Liver (tissue), 10 donors: ENCODE measurements at places on chromosomes 2 and 18. TPM values are rescaled to one million over a fixed set of nuclear protein-coding genes. Genes with fewer than 3 reads are reported as not detected.
A peak's percentile ranks its signal among the peaks of the same experiment; 100 is the strongest.

GRCh38 chr18:56214706-56215105 is 423.7 kb downstream of the TXNL1 start:
- DNase-seq: no peak

DNA sequence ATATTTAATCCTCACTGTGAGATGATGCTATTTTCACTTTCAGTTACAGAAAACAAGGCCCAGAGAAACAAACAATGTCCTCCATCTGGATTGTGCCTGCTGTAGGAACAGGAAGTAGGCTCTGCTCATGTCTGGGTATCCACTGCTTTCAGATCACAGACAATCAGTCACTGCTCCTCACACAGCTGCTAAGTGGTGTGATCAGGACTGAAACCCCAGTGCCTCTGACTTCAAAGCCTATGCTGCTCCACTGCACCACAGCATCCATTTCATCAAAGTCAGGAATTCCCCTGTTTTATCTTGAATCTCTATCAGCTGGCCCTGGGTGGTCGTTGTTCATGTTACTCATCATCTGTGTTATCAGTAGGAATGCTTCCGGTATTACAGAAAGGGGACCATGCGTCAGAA is 303.8 kb upstream of the TRIB2 start:
- DNase-seq: no peak

DNA sequence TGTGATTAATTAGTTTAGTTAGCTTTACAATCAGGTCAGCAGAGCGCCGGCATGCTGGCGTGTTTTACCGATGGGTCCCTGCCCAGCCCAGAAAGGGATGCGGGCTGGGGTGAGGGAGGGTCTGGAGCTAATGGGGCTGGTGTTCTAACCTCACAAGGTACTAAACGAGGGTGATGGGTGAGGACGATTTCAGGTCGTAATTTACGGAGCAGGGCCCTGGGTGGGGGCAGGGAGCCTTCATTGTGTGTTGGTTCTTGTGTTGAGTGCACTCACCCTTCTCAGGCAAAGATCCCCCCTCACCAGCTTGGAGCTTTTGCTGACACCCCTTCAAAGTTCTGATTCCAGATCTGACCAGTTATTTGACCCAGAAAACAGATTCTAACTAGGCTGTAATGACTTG is 39.5 kb downstream of the PTGR3 start:
- no peak for DNase-seq

The KRCC1 gene
- 10.0 TPM for total RNA-seq

GRCh38 chr2:203890733-203891132 is 23.2 kb downstream of the CTLA4 start:
- no peak for DNase-seq

DNA sequence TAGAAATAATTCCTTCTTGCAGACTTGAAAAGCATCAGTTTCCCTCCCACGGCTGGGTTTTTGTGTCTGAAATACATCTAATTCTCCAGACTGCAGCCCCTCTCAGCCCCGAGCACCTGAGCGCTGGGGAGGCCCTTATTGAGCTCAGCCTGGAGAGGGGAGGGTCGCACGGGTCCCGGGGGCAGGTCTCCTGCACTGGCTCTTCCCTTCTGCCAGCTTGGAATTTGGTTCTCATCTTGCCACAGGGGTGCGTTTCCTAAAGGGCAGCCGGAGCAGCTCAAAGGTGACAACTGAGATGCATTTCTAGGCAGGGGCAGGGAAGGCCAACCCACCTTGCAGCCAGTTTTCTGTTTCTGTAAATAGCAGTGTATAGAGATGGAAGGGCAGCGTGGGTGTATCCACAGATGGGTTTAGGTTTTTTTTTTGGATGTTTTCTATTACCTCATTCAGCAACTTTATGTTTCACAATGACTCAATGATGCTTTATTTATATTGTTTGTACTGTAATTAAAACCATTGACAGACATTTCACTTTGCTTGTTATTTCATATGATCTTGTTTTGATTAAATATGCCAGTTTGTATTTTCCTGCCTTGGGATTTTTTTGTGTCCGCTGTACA is 37.0 kb downstream of the GBX2 start:
- DNase-seq: no peak

The ITPRIPL1 gene
- 0.33 TPM for total RNA-seq

DNA sequence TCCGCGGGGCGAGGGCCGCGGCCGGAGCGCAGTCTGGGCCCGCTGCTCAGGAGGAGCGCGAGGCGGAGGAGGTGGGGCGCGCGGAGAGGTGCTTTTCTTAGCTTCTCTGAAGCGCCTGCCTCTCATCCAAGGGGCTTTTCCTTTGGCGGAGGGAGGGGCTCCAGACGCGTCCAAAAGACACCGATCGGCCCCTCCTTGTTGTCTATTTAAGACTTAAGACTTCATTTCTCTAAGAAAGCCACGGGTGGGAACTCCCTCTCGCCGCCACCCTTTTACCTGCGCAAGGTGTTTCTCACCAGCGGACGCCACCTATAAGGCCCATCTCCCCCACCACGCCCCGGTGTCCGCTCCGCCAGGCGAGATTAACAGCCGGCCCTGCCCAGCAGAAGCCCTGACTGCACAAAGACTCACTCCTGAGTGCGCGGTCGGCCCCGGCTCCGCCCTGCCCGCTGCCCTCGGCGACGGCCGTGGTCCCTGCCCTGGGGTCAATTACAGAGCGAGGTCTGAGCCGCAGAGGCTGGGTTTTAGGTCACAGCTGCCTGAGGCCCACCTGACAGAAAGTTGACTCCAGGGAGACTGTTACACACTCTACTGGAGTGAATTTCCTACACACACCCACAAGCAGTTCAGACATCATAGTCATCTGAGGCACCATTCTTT is at the start of gene DSC2:
Gene DSC2 (minus strand): TSS at position 397 of the 660 bp plus-strand sequence. CDS start 450 bp downstream, outside the sequence.
- DNase-seq: peak; percentile 72

GRCh38 chr2:207091928-207092327 is 73.8 kb downstream of the KLF7 start:
- DNase-seq: no peak

The EFR3B gene
- total RNA-seq: 0.33 TPM

- DNase-seq: peak; percentile 33
These were observed 21.5 kb downstream of the MTERF4 start for GRCh38 chr2:241080405-241081189.

- no peak for DNase-seq
These were observed 57.7 kb upstream of the ASPRV1 start for GRCh38 chr2:70019096-70019495.

DNA sequence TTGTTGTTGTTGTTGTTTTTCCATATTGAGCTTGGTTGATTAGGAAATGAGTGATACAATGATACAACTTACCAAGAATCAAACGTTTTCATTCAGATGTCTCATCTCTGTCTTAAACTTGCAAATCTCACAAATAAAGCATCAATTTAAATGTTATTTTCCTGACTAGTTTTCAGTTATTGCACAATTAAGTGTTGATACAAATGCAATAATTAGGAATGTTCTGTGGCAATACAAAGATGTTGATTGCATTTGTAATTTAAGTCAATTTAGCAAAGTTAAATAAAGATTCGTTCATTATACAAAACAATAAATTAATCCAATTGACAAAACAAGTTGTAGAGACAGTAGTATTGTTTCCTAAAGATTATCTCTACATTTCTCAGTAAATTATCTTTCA is 392.3 kb upstream of the ZNF804A start:
- no peak for DNase-seq

DNA sequence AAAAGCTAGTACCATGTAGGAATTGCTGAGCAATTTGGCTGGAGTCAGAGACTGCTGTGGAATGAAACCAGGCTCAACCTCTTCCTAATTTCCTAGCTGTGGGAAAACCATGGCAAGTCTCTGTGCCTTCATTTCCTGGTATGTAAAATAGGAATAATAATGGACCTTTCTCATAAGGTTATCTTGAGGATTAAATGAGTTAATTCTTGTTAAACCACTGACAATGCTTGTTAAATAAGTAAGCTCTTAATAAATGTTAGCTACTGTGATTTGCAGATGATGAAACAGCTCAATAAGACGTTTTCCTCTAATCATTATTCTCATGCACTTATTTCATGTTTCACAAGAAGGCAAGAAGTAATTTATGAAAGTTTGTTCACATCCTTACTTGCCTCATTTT is 346.7 kb downstream of the RND3 start:
- DNase-seq: no peak

DNA sequence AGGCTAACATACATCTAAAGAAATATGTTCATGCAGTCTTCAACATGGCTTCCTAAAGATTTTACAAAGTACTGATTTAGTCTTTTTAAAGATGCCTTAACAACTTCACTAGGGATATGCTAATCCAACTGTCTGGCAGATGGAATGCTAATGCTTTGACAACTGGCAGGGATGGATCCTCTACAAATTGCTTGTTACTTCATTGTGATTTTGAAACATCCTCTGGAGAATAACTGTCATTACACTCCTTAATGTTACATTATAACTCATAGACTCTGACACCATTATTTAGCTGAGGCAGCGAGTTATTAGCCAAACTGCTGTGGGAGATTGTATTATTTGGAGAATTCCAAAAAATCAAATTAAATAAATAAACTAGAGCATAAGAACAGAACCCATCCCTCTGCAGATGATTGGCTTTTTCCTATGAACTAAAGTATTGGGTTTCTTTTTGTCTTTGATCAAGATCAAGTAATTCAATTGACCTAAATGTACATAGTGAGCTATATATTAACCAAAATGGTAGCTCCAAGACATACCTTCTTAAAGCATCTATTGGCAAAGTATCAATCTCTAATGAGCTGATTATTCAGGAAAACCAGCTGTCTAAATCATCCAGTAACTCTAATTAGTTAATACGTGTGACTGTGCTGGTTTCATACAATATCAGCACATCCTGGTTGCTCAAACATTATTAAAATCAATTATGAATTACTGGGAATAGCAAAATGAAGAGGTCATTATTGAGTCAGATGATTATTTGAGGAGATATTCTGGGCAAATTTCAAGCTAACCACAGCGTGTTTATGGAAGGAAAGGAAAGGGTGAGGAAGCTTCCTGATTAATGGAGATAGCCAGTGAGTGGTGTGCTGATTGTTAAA is 321.3 kb upstream of the TFPI start:
- DNase-seq: no peak

- peak; percentile 37 for DNase-seq
These were observed 1.0 kb downstream of the MARS2 start for GRCh38 chr2:197705912-197706838.

DNA sequence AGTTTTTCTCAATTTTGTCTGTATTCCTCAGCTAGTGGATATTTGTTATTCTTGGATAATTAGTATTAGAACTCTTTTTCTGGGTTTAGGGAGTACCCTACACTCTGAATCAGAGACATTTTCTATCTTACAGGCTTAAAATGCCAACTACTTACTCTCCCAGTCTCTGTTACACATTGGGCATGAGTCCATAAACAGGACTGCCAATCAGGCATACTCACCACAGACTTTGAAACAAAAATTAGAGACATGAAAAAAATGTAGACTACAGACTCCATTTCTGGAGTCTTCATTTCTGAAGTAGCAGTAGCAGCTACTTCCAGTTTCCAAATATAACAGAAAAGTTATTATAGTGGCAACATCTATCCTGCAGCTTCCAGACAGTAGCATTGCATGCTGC is 279.7 kb downstream of the MBD5 start:
- no peak for DNase-seq

DNA sequence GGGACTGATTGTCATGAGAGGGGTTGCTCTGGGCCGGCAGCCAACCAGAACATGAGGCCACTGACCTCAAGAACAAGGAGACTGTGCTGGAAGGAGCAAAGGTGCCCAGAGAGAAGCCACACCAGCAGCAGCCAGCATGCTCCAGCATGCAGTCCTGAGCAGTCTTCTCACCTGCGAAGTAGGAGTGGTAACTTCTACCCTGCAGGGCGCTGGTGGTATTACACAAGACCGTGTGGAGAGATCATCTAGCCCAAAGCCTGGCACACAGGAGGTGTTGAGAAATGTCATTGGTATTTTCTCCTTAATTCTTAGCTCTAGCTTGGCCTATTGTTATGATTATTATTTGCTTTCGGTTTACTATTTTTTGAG is 132.7 kb downstream of the TSN start:
- no peak for DNase-seq

GRCh38 chr2:64607381-64608304 is 46.1 kb downstream of the SERTAD2 start:
- no peak for DNase-seq

DNA sequence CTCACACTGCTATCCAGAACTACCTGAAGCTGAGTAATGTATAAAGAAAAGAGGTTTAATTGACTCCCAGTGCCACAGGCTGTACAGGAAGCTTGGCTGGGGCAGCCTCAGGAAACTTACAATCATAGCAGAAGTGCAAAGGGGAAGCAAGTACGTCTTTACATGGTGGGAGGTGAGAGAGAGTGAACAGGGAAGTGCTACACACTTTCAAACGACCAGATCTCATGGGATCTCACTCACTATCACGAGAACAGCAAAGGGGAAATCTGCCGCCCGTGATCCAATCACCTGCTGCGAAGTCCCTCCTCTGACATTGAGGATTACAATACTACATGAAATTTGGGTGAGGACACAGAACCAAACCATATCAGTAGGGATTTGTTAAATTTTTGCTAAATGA is 150.4 kb upstream of the NXPH2 start:
- DNase-seq: no peak

The SIX3 gene
- not detected for total RNA-seq

DNA sequence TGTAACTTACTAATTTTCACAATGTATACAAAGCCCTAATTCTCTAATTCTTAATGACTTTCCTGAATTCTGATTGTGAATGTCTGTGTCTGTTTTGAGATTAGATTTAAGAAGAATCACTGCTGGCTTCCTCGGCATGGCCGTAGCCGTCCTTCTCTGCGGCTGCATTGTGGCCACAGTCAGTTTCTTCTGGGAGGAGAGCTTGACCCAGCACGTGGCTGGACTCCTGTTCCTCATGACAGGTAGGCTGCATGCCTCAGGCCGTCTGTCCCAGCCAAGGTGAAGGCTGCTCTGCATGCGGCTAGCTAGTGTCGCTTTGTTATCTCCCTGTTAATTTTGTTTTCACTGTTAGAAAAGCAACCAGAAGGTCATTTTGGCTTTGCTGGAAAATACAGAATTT is 41.2 kb downstream of the TMEM178A start:
- DNase-seq: no peak
